ENCODE measurements at places on chromosomes 13 and 19. TPM values are rescaled to one million over a fixed set of nuclear protein-coding genes. Genes with fewer than 3 reads are reported as not detected.

ZNF98 gene
- 1.6 TPM for total RNA-seq

MBD3L3 gene
- total RNA-seq = not detected

OR7C1 gene
- total RNA-seq = not detected

SLITRK5 gene
- 0.03 TPM for total RNA-seq

CDX2 gene
- total RNA-seq = 0.45 TPM

AP1M2 gene
- total RNA-seq = 3.2 TPM

MICU2 gene
- total RNA-seq = 28.8 TPM

SERTM1 gene
- total RNA-seq = not detected

SMARCA4 gene
- total RNA-seq = 70.7 TPM

TMEM145 gene
- not detected for total RNA-seq

GRCh38 chr19:49149652-49150105 lies 5.5 kb downstream of the HRC start:
- DNase-seq = no peak

DNA sequence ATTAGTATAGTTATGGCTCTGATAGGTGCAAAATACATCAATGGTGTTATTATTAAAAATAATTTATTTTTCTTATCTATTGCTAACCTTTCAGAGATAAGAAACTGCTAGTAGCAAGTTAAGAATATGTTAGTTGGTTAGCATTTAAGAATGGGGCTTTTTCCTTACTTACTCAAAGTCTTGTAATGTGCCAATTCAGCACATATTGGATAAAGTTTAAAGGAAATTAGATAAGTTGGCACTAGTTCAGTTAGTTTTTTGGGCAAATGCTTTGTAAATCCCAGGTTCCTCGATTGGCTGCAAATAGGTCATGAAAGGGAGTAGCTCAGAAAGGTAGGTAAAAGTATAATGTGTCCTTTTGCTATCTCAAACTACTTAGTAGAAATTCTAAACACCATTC lies 2806.7 kb downstream of the PCDH9 start:
- DNase-seq = no peak

DNA sequence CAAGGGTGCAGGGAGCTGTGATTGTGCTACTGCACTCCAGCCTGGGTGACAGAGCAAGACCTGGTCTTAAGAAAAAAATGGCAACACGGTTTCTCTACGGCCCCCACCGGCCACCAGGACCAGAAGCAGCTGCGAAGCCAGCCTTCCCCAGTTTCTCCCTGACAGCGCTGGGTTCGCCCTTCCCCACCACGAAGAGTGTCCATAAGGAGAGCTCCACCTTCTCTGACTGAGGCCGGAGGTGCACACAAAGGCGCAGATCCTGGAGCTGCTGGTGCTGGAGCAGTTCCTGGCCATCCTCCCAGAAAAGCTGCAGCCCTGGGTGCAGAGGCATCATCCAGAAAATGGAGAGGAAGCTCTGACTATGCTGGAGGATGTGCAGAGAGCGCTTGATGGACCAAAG lies 52.2 kb upstream of the ZNF599 start:
- DNase-seq = no peak

DNA sequence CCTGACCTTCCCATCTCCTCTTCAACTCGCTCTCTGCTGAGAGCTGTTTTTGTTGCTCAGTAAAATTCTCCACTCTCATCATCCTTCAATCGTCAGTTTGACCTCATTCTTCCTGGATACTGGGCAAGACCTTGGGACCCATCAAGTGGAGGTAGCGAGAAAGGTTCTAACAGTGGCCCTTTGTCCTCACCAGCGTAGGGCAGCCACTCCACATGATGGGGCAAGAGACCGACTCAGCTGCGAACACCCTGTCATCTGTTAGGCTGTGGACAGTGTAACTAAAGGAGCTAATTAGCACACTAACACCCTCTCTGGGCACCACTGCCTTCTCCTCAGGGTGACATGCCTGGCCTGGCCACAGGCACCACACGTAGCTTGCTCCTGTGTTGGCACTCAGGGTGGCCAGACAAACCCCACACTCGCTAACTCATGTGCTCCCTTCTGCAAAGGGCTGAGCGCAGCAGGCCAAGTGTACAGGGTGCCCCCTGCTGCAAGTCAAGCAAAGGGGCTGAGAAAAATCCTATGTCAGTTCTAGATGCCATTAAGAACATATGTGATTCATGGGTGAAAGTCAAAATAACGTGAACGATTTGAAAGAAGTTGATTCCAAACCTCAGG lies 1216.0 kb downstream of the SLITRK5 start:
- DNase-seq = no peak

- no peak for DNase-seq
Measured at GRCh38 chr13:42680748-42681147, 100.6 kb upstream of the FAM216B start.

DNA sequence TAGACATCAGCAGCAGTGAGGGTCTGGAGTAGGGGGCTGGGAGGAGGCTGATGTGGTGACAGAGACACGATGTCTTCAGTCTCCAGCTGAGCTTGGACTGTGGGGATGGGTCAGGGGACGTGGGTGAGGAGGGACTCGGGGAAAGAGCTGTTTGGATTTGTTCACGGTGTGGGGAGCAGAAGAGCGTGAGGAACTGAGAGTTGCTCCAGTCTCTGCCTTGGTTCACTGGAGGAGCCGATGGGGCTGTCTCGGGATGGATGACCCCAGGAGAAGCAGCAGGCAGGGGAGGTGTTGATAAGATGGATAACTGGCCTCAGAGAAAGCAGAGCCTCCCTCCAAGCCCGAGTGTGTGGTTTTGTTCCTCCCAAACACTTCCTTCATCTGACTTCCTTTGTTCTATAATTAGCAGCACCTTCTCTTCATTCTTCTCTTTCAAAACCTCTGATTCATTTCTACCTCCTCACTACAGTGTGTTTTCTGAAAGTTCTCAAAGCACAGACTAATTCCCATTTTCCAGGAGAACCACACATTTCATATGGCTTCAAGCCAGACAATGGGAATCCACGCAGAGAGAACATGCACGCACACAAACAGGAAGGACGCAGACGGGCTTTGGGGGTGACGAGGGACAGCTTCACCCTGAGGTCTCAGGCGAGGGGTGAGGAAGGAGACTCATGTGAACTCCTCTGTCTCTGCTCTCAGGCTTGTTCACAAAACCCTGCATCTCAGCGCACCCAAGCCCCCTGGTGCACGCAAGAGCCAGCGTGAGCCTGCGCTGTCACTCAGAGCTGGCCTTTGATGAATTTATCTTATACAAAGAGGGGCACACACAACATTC lies 18.6 kb downstream of the LAIR2 start:
- DNase-seq = peak; percentile 60

DNA sequence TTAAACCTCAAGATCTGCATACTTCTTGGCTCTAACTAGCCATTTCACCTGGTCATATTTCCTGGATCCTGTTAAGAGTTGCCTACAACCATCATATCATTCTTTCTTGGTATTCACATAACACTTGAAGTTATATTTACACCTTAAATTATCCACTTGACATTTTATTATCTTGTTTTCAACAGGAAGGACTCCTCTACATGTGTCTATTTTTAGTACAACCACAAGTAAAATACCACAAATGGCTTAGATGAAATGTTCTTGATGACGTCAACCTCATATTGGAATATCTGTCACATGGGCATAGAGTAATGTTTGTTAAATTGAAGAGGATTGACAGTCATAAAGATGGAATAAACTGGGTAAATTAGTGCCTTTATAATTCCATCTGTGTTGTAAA lies 9.4 kb downstream of the PCDH20 start:
- no peak for DNase-seq

GRCh38 chr13:63979951-63980350 lies 2564.3 kb upstream of the PCDH20 start:
- DNase-seq = no peak

DNA sequence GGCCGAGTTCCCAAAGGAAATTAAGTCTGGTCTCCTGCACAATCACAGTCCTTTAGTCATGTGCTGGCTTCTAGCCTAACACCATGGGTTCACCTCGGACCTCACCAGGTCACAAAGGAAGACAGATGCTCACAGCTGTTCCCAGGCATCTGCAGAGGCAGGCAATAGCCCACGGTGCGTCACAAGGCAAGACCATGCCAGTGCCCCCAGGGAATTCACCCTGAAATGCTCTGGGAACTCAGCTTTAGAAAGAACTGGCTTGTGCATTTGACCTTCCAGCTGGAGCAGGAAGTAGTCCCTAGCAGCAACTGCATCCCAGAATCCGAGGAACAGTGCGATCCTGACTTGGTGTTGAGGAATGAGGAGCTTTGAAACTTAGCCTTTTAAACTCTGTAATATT lies 96.8 kb upstream of the WASF3 start:
- DNase-seq = no peak

DNA sequence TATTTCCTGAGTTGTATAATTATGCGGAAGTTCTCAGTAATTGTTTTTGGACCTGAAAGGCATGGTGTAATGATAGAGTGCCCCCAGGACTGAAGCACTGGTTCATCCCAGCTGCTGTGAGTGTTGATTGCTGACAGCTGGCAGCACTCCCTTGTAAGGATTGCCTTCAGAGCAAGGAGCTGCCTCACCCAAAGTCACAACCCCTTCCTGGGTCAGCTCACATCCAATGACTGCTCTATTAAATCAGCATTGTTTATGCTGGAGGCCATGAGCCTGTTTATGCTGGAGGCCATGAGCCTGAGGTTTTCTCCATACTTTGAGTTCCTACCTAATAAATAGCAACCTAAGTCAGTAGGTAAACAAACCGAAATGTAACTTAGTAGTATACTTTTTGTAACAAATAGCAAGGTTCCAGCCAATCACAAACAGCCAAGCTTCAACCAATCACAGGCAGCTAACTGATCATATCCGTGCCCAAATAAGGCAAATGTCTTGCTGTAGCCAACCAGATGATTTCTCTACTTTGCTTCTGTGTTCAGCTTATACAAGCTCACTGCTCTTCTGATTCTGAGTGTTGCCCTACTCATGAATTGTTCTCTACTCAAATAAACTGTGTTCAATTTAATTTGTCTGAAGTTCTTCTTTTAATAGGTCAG lies 11.7 kb upstream of the SPACA6 start:
- no peak for DNase-seq

- no peak for DNase-seq
Measured at GRCh38 chr13:34360702-34361101, 542.8 kb downstream of the RFC3 start.

GRCh38 chr19:55690769-55691545 lies 15.9 kb downstream of the EPN1 start:
- DNase-seq = no peak

- DNase-seq = no peak
Measured at GRCh38 chr19:35161434-35161743, 6.9 kb downstream of the FXYD5 start.

GRCh38 chr13:37069597-37070103 lies 10.2 kb upstream of the SUPT20H start:
- no peak for DNase-seq

DNA sequence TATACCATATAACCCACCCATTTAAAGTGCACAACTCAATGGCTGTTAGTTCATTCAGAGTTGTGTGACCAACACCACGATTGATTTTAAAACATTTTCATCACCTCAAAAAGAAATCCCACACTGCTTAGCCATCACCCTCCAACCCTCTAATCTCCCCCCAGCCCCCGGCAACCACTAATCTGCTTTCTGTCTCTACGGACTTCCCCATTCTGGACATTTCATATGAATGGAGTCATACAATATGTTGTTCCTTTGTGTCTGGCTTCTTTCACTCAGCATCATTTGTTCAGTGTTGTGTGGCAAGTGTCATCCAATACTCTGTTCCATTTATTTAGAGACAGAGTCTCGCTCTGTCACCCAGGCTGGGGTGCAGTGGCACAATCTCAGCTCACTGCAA lies 4.0 kb upstream of the PNMA8B start:
- no peak for DNase-seq

- no peak for DNase-seq
Measured at GRCh38 chr13:113882267-113882630, 18.4 kb upstream of the GAS6 start.

GRCh38 chr13:102286326-102286725 lies 115.5 kb downstream of the FGF14 start:
- DNase-seq = no peak

DNA sequence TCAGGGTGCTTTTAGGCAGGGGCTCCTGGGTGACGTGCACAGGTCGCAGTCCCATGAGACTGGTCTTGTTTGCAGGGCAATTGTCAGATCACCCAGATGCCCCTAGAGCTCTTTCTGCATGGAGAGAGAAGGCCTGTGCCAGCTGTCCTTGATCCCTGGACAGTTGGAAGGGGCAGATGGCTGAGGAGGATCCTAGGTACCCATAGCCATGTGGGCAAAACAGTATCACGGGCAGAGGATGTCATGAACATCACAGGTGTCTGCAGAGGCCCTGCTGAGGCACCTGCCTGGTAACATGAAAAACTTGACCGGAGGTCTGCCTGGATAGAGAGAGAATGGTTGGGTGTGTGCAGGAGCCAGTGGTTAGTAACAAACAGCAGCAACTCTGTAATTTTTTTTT lies 99.3 kb downstream of the ZNF536 start:
- no peak for DNase-seq

DNA sequence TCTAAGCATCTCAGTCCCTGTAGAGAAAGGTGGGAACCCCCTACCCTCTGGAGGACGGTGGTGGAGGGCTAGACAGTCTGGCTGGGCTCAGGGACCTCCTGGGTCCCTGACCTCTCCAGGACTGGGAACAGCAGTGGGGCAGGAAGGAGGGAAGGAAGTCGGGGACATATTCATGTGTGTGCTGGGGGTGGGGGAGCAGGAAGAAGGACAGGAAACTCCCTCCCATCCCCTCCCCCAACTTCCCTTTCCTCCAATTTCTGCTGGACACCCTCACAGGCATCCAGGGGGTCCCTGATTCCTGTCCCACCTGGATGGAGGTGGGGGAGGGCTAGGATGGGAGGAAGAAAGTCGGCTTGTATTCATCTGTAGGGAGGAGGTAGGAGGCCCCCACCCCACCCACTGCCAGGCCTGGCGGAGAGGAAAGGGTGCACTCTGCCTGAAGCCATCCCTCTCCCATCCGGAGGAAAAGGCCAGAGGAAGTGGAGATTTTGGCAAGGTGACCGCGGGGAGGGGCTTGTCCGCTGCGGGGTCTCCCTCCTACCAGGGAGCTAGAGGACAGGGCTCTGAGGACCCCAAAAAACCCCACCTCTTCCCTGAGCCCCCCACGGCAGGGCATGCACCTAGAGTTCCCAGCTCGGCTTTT lies 2.3 kb downstream of the NOVA2 start:
- DNase-seq = no peak

DNA sequence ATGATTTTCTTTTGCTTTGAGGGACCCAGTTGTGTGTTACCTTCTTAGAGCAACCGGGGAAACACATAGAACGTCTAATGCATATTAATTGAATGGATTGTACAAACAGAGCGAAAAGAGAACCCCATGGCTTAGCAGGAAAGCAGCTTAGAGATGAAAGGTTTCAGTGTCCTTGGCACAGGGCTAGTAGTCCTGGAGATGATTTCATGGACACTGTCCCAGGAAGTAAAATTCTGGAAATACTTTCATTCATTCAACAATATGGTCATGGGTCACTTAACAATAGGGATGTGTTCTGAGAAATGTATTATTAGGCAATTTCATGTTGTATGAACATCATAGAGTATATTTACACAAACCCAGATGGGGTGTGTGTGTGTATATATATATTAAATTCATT lies 9.7 kb upstream of the FUT2 start:
- DNase-seq = no peak

- no peak for DNase-seq
Measured at GRCh38 chr13:64510747-64511146, 2719.4 kb downstream of the PCDH9 start.

- no peak for DNase-seq
Measured at GRCh38 chr13:67353031-67353430, 122.9 kb upstream of the PCDH9 start.

Measured in mesenteric fat pad (tissue), 1 donor.